ACHN (cell line): ENCODE measurements at places on chromosomes 2 and 18.

DNA sequence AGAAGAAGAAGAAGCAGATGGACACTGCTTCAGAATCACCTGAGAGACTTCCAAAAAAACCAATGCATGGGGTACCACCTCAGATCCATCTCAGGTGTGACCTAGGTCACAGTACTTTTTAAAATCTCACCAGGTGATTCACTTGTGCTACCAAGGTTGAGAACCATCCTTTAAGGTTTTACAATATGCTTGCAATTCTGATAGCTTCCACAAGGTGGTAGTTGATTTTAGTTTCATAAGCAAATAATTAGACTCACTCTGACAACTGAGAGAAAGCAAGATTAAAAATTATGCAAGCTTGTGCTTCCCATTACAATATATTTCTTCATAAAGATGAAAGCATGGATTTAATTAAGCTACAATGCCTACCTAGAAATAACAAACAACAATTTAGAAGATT lies 355.1 kb downstream of the EN1 start:
- peak; percentile 12 for DNase-seq

- no peak for DNase-seq
Observed at GRCh38 chr2:74212702-74213410, 14.4 kb downstream of the MTHFD2 start.

DNA sequence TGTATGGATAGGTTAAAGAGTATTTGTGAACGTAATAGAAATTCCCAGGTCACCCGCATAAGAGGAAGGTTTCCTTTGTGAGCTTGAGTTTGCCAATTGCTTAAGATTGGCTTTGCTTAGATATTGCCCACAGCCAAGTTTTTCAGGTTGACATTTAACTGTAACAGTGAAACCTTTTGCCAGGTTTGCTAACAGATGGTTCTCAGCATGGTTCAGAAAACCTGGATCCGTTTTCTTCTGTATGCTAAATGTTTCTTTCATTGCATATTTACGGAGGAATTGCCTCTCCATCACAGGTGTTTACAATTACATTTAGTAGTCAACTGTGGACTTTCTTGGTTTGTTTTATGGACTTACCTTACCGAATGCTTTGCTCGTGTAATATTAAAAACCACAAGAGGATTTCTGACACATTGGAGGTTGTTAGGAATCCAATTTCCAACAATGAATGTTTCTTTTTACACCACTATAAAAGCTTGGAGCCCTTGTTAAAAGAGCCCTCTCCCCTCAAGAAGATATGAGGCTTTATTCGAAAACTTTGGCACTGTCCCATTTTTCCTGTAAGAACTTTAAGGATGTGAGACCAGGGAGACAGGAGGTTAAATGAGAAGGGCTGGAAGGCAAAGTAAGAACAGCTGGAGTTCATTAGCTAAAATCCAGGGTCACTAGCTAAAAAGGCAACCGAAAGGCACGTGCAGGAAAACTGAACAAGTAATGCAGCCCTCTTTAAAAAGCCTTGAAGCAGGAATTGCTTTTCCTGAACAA lies 7.8 kb downstream of the CDK15 start:
- DNase-seq, result no peak

- no peak for DNase-seq
Observed at GRCh38 chr2:213020268-213020667, 131.1 kb downstream of the IKZF2 start.

DNA sequence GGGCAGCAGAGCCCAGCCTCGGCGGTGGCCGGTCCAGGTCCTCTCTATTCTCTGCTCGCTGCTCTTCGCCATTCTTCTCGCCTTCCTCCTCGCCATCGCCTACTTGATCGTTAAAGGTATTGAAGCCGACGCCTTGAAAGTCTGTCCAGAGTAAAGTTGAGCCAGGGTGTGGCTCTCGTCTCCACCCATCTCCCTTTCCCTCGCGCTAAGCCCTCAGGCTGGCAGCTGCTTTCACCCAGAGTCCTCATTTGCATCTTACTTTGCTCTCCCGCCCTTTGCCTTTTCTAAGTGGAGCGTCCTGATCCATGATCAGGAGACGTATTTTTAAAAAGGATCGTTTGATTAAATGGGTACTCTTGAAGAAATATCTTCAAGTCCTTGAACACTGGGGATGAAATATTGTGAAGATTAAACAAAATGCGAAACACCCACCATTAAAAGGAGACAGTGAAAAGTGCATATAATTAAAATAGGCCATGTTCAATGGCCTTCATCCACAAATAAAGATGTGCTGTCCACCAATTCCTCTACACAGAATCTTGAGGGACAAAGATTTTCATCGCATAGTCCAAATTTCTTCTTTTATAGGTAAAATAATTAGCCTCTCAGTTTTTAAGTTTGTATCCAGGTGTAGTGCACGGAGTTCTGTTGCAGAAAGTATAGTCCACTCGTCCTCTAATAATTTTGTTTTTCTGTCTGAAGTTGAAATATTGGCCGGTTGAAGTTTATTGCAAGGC lies 657 bp downstream of the ARL6IP6 start:
- DNase-seq, result peak; percentile 74

DNA sequence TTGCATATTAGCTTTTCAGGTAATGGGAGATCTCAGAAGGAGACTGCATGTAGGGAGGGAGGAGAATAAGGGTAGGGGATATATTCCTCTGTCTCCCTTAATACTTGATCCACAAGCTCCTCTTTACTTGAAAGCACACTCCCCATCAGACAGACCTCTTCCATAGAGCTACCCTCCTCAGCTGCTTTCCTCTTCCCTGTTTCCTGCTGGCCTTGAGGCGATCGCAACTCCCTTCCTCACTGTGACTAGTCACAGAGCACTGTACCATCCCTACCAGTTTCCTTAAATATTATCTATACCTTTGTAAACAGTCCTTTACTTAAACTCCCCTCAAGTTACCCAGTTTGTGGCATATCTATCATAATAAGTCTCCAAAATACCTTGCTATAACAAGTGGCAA lies 10.9 kb downstream of the ROCK1 start:
- DNase-seq, result no peak

DNA sequence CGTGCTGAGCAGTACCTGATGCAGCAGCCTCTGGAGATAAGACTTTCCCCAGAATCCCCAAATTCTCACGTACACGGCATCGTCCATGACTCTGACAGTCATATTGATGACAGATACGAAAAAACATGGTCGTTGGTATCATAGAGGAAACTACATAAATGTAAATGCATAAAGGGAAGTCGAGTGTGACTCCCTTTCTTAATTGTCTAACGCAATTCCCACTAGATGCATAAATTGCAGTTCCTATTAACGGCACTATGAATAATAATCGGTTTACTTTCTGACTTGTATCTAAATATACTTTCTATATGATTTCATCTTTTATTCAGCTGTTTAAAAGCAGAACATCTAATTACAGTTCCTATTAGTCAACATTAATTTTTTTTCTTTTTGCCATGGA lies 322.6 kb upstream of the REV1 start:
- no peak for DNase-seq

DNA sequence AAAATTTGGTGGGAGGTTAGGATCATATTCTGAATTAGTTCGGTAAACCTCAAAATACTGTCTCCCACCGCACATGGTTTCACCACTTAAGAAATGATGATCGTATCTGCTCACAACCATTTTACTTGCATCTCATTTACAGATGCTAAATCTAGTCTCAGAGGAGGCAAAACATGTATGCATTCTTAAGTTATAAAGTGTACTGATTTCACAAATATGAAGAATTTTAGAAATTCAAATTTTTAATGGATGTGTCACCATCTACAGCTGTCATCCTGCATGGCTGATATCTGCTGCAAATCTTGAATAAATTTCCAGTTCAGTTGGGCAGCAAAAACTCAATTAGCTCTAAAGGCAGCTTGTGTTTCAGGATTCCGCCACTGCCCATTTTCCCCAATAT lies 243.3 kb upstream of the KCNJ3 start:
- DNase-seq, result no peak

- no peak for DNase-seq
Observed at GRCh38 chr2:136225950-136226835, 108.2 kb upstream of the CXCR4 start.
